Activated T-cell treated with anti-CD3 and anti-CD28 coated beads, Interleukin-2, amount 50 U/mL, for 72 hours (primary cell): ENCODE measurements at places on chromosomes 2 and 18.

GRCh38 chr2:20781656-20782265, 41.1 kb downstream of the LDAH start:
- no peaks in the 10 kb centered on the region for H3K36me3 ChIP-seq
- H3K27ac ChIP-seq = peak overlapping the region; percentile 35
- H3K4me1 ChIP-seq = no peaks in the 10 kb centered on the region
- DNase-seq = no peak
- H3K4me3 ChIP-seq = no peak overlapping the region

GRCh38 chr2:105239924-105240323, 1.6 kb upstream of the GPR45 start:
- H3K27me3 ChIP-seq = peaks cover 15% of the 10 kb centered on the region
- no peak overlapping the region for H3K4me3 ChIP-seq

- H3K36me3 ChIP-seq = no peaks in the 10 kb centered on the region
- no peaks in the 10 kb centered on the region for H3K27me3 ChIP-seq
- no peak for DNase-seq
- no peak overlapping the region for H3K4me3 ChIP-seq
- no peaks in the 10 kb centered on the region for H3K4me1 ChIP-seq
- H3K27ac ChIP-seq = no peak overlapping the region
Observed at GRCh38 chr2:140596447-140596846, 1534.4 kb downstream of the LRP1B start.

- H3K27me3 ChIP-seq = peaks cover 6% of the 10 kb centered on the region
- no peak for DNase-seq
- no peak overlapping the region for H3K27ac ChIP-seq
- peaks cover 5% of the 10 kb centered on the region for H3K4me1 ChIP-seq
Observed at GRCh38 chr2:158996378-158996993, 28.0 kb downstream of the TANC1 start.

DNA sequence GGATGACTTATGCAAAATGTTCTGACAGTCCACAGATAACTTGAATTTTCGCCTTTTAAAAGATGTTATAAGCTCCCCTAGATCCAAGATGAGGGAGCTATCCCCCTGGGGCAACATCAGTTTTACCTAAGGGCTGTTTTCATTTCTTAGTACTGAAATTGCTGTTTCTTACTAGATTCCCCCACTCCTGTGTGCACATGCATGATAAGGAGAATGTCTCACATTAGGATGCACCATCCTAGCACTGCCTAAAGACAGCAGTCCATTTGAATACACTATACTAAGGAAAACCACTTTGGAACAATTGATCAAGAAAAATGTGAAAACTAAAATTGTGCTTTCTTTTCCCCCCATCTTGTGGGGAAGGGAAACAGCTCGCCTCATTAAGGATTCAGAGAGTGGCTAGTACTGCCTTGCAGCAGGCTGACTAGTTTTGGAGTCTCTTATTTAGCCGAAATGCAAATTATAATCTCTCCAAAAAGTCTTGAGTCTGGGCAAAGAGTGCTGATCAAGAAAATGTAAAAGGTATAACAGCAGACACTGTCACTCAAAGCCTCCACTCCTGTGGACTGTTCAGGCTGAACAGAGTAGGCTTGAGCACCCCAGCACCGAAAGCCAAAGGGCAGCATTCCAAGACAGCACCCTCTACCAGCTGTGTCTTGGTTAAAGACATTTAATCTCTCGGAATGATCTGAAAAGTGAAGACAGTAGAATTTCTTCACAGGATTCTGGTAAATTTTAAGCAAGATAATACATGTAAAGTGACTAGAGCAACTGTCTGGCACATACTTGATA, 65.0 kb downstream of the ZNF385B start:
- H3K27me3 ChIP-seq = no peaks in the 10 kb centered on the region
- no peak for DNase-seq
- H3K4me3 ChIP-seq = no peak overlapping the region
- no peaks in the 10 kb centered on the region for H3K4me1 ChIP-seq
- no peak overlapping the region for H3K27ac ChIP-seq

DNA sequence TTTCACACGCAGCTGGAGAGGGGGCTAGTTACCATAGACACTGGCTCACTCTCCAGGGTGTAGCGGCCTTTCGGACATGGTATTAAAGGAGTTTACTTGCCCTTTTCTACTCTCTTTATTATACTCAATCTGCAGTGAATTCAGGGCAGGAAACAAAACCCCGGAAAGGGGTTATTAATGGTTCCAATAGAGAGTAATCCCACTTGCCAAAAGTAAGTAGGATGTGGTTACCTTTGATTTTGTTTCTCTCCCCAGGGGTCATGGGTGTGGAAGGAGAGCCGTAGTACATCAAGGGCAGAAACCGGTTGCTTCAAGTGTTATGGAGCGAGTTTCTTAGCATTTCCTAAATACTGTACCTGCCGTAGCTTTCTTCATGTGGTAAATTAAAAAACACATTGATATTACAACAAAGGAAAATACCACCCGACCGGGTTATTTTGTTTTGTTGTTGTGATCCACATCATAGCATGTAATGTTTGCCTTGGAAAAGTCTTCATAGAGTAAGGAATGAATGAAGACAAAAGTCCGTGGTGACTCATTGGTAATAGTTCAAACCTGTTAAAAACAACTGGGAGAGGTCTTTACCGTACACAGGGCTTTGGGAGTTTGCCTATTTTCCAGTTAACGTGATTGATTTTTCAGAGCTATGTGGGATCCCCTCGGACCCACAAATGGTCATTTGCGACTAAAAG, 71.5 kb downstream of the SLC4A3 start:
- H3K4me3 ChIP-seq = no peak overlapping the region
- DNase-seq = no peak
- no peaks in the 10 kb centered on the region for H3K4me1 ChIP-seq
- H3K27me3 ChIP-seq = peaks cover 32% of the 10 kb centered on the region
- H3K27ac ChIP-seq = no peak overlapping the region
- H3K36me3 ChIP-seq = no peaks in the 10 kb centered on the region

DNA sequence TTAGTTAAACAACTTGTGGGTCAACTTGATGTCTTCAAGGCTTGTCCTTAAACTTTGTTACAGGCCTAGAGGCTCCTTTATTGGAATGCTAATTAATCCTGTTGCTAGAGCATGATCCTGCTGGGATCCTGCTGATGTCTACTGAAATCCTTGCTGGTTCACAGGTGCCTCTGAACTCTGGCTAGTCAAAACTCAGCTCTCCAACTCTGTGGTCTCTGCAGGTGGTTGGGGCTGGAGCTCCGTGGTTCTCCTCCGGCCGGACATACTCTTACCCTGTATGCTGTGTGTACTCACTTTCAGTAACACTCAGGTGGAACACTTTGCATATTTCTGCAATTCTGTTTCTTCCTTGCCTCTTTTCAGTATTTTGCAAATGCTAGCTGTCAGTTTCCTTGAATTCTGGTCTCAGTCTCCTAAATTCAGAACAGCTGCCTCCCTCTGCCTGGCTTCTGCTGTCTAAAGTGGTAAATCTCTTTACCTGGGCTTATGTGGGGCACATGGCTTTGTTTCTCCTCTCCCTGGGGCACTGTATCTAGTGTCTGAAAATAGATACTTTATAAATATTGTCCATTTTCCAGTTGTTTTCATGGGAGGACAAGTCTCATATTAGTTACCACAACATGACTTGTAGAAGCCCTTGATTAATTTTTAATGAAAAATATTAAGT, 113.0 kb downstream of the ATP9B start:
- no peak overlapping the region for H3K4me3 ChIP-seq
- DNase-seq = no peak
- no peaks in the 10 kb centered on the region for H3K27me3 ChIP-seq
- H3K36me3 ChIP-seq = no peaks in the 10 kb centered on the region
- no peak overlapping the region for H3K27ac ChIP-seq
- peaks cover 5% of the 10 kb centered on the region for H3K4me1 ChIP-seq

DNA sequence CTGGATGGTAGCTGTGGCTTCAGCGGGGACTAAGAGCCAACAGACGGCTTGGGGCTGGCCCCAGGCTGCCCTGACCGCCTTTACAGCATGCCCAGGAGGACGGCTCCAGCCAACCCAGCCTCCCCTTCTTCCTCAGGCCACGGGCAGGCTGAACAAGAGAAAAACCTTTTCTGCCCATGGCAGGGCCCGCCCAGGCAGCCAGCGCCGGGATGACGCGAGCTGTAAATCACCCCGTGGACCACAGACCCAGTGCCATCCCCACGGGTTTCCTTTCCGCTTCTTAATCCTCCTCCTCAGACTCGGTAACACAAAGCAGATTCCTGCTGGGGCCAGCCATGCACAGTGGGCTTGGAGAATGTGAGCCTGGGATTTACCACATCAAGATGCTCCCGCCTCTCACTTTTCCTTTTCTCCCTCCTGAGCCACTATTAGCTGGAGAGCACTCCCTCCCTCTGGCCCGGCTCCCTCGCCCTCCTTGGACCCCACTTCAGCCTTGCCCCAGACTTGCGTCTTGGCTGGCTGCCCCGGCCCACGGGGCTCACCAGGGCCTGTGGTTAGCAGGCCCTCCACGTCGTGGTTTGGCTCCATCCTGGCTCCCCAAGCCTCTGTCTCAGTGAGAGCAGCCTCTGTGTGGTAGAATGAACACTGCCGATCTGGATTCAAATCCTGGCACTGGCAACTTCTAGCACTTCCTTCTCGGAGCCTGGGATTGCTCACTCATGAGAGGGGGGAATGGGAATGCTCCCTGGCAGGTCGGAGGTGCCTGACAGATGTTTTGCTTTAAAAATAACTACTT, 31.4 kb downstream of the ATOH8 start:
- peaks cover 13% of the 10 kb centered on the region for H3K27me3 ChIP-seq
- H3K4me1 ChIP-seq = peaks cover 7% of the 10 kb centered on the region
- no peak for DNase-seq

DNA sequence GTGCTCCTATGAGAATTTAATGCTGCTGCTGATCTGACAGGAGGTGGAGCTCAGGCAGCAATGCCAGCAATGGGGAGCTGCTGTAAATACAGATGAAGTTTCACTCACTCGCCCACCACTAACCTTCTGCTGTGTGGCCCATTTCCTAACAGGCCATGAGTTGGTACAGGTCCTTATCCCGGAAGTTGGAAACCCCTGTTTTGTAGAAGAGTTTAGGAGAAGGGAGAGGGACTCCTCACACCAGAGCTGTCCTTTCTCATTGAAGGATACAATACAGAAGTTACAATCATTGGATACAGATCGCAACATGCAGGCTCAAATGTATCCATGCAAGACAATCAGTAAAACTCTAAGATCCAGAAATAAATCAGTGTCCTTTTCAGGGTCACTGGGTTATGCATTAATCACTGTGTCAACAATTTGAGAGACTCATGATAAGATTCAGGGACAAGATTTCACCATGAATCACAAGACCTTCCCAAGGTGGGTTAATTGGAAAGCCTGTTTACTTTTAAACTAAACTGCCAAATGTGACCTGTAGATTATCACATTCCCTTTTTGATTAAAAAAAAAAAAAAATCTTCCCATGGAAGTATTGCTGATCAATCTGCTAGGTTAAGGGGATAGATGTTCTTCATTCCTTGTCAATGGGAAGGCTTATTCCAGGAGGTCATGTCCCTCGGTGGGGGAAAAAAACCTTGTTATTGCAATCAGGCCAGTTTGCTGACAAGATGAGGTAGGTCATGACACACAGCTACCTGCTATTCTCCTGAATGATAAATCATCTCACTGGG, 97.2 kb downstream of the SP100 start:
- H3K27me3 ChIP-seq = no peaks in the 10 kb centered on the region
- no peak overlapping the region for H3K4me3 ChIP-seq
- peaks cover 7% of the 10 kb centered on the region for H3K36me3 ChIP-seq

GRCh38 chr18:23099621-23100020, 35.7 kb upstream of the CABLES1 start:
- no peak for DNase-seq
- no peak overlapping the region for H3K27ac ChIP-seq
- no peaks in the 10 kb centered on the region for H3K4me1 ChIP-seq
- H3K4me3 ChIP-seq = no peak overlapping the region
- H3K36me3 ChIP-seq = no peaks in the 10 kb centered on the region
- no peaks in the 10 kb centered on the region for H3K27me3 ChIP-seq

DNA sequence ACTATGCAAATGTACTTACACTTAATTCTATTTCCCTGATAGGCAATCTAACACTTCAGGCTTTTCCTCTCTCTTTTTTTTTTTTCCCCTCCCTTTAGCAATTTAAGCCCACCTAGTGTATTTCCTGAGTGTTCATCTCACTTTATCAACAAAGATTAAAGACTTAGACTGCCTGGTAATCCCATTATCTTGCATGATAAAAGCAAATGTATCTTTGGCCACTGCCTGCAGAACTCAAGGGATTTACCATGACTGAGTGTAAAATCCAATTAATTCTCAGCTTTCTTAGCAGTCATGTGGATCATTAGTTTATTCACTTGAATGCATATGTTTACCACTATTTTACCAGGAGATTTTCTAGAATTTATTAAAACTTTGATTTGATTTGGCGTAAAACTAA, 1102.2 kb upstream of the GYPC start:
- H3K36me3 ChIP-seq = no peaks in the 10 kb centered on the region
- DNase-seq = no peak

GRCh38 chr2:197268786-197269584, 41.6 kb downstream of the ANKRD44 start:
- peak; percentile 55 for DNase-seq
- H3K27me3 ChIP-seq = no peaks in the 10 kb centered on the region
- H3K27ac ChIP-seq = peak overlapping the region; percentile 51
- peak overlapping the region; percentile 57 for H3K4me3 ChIP-seq
- no peaks in the 10 kb centered on the region for H3K36me3 ChIP-seq
